ENCODE measurements at places on chromosomes 5 and 9.

DNA sequence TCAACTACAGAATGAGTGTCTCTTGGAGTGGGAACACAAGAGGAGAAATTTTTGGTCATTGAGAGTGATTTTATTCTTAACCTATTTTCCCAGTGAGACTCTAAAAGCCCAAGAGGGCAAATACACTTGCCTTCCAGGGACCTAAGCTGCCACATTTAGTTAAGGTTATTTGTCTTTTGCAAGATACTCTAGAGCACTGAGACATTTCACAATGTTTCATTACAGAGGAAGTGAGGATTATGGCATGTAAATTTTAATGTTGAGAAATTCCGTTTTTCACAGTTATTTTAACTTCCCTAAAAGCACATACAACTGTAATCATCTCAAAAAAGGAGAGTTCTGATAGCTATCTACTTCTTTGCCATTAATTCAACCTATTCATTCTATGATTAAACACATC, 38.7 kb upstream of the RAB3C start:
- DNase-seq = no peak

GRCh38 chr5:36450229-36451014, 148.7 kb upstream of the RANBP3L start:
- DNase-seq = no peak

DNA sequence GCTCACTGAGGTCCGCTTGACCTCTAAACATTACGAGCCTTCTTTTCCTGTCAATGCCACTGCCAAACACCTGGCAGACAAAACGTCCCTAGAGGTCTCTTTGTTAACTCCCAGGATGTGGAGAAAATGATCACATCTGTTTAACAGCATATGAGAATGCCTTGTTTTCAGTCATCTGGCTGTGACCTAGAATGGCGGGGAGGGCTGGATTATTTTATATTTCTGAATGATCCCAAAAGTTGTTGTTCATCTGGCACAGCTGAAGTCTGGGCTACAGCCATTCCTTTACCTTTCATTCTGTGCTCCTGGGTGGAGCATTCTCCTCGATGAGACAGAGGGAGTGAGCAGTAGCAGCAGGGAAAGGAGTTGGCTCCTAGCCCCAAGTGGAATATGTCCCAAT, 138.2 kb downstream of the PRDM6 start:
- DNase-seq = no peak

DNA sequence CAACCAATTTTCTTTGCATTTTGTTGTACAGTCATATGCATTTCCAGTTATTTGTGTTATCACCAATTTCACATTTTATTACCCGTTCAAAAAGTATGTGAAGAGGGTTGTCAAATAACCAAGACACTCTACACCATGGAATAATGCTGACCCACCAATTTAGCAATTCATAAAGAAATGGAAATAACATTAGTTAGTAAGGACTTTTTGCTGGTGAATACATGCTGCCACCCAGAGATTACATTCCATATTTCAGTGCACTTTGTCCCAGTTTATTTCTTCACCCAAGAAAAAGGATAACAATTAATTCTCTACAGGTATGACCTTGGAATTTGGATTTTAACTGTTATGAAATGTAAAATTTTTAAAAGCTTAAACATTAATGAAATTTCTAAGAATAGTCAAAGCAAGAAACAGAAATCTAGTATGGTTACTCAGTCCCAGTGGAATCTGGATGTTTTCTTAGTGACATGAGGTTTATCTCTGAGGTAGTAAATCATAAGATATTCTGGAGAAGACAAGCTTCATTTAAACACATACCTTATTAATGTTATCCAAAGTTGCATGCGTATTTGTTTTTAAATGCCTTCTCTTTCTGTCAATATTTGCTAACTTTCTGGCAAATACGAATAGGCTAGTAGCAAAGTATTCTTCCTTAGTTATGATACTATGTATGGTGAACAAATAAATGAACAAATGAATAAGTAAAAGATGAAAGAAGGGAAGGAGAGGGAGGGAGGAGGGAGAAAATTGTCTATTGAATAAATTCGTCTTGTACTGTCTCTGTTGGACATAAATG, 100.6 kb downstream of the CETN3 start:
- DNase-seq = no peak

- no peak for DNase-seq
Measured at GRCh38 chr9:23467276-23467675, 358.8 kb downstream of the ELAVL2 start.

DNA sequence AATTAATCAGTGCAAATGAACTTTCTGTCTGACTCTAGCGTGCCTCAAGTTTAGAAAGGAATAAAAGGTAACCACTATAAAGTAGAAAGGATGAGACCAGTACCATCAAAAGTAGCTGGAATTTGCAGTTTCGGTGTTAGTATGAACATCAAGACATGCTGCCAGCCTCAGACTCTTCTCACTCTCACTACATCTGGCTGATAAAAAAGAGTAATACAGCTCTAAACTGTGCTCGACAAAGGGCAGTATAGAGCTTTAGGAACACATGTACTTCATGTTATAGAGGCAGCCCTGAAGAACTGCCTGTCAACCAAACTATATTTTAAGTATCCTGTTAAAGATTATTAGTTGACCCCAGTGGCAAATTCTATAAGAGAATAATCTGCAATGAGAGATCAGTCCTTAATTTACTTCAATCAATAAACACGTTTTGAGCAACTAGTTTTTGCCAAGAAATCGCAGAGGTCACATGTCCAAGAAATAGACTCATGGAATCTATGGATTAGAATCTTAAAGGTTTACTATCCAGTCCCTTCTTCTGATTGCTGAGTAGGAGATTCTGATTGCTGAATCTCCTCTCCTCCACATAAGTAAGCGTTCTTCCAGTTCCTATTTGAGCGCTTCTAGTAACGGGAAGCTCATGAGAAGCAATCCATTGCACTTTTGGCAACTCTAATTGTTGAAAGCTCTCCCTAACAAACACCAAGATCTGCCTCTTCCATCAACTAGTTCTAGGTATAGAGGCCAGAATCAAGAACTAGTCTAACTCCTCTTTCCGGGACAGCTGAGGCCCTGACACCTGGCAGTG, 941 bp downstream of the XPA start:
- no peak for DNase-seq

DNA sequence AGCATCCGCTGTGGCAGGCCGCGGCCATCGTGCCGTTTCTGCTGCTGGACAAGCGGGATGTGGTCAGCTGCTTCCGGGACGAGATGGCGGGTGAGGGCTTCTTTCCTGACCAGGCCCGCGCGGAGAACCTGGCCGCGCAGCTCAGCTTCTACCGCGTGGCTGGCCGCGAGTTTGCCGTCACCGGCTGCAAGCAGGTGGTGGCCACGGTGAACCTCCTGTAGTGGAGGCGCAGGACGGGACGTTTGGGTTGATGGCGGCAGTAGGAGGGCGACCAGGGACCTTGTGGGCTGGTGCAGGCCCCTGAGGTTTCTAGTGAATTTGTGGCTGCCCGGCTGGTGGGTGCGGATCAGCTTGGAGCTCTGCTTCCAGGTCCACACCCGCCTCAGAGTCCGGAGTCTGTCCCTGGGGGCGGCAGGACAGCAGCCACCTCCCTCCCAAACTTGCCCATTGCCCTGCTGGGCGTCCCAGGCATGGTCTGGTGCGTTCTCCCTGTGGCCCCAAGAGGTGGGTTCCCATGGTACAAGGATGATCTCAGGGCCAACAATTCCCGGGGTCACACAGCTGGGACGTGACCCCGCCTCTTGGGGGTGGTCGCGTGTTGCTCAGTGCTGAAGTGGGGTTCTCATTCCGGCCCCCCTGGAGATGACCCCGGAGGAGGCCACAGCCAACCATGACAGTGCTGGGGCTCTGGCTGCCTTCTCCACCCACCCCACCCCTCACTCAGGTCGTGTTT, 2.4 kb downstream of the TOR4A start:
- no peak for DNase-seq

GRCh38 chr5:91119981-91120850, 262.9 kb downstream of the ARRDC3 start:
- DNase-seq = no peak

DNA sequence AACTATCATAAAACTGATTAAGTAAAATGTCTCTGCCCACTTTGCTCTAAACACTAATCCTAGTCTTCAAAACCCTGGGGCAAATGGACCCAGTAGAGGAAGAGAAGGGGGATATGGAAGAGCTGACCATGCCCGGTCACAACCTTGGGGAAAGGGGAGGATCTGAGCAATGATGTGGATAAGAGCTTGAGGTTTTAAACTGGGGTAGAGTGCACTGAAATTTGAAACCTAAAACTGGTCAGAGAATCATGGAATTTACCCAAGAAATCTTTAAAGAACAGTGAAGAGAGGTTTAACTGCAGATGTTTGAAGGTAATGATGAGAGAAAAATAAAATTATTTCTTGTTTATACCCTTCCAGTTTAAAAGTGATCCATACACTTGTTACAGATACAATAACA, 110.8 kb downstream of the MRPS30 start:
- no peak for DNase-seq

GRCh38 chr9:133421615-133422542, at the start of gene ADAMTS13:
ADAMTS13 (plus strand) TSS chr9:133422367; CDS start chr9:133422444, 77 bp downstream.
- no peak for DNase-seq

- no peak for DNase-seq
Measured at GRCh38 chr9:99085949-99086948, 18.7 kb upstream of the TGFBR1 start.
